ENCODE measurements at places on chromosomes 11 and 22.

GRCh38 chr11:72583177-72583553 is 91.1 kb downstream of the PDE2A start:
- DNase-seq: no peak

GRCh38 chr22:25122136-25122764 is 77.4 kb upstream of the CRYBB3 start:
- DNase-seq: no peak

- DNase-seq: no peak
Measured at GRCh38 chr11:75160220-75160757, 9.4 kb downstream of the SLCO2B1 start.

DNA sequence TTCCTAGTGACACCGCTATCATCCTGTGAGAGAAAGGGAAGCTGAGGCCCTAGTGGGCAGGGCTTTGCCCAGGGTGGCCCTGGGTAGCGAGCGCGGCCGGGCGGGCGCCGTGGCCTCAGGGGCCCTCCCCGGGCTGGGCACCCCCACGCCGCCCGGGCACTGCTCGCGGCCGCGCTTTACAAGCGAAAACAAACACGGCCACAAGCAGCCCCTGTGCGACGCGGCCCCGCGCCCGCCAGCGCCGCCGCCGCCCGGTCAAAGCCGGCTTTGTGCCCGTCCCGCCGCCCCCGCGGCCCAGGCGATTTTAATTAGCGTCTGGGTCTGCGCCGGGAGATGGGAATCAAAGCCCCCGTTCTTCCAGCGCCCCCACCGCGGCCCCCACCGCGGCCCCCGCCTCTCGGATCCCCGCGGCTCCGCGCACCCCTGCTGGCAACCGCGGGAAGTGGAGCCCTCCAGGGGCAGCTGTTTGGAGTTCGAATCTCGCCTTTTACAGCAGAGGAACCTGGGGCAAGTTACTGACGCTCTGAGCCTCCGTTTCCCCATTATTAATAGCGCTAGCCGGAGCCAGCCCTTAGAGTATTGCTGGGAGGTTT is 47.9 kb downstream of the CHRDL2 start:
- no peak for DNase-seq

DNA sequence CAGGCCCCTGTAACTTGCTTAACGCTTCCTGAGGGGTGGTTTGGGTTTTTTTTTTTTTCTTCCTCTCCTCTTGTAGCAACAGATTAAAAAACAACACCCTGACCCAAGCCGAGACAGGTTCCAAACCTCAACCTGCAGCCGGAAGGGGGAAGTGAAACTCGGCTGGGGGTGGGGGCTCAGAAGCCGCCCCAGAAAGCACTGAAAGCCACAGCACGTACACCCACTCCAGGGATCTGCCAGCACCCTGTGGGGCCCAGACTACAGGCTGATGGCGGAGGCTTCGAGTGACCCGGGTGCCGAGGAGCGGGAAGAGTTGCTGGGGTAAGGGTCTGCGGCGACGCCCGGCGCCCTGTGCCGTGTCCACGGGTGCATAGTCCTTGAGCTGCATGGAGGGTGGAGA is at the start of gene LSP1:
Gene LSP1 (plus strand): TSS at position 208 of the 400 bp plus-strand sequence. CDS start 61 bp downstream, at position 269.
- peak; percentile 65 for DNase-seq

GRCh38 chr11:57276971-57277675 is 40.1 kb upstream of the APLNR start:
- no peak for DNase-seq

DNA sequence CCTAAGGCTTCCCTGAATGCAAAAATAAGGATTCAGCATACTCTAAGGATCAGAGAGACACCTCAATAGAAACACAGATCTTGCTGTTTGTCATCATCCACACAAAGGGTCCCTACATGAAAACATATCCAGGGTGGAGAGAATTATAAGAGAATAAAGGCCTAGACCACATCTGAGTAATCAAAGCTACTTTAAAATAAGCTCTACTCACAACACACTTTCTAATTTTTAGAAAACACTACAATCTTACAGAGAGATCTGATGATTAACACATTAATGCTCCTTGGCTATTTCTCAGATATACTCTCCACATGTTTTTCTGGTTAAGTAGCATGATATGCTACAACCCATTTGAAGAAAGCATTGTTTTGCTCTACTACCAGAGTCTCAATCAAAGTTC is 108.2 kb downstream of the ETS1 start:
- no peak for DNase-seq

DNA sequence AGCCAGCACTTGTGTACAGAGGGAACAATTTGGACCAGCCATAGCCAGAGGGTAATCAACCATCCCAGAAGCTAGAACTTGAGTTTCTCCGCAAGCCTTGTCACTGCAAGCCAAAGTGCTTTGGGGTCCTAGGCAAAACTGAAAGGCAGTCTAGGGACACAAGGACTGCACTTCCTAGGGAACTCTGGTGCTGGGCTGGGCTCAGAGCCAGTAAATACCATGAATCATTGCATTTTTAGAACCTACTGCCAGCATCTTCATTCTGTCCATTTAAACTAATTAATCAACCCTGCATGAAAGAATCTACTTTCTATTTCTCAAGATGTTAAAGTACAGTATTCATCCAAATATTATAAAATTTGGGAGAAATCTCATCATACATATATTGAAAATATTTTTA is 20.0 kb downstream of the PATE3 start:
- DNase-seq: no peak

DNA sequence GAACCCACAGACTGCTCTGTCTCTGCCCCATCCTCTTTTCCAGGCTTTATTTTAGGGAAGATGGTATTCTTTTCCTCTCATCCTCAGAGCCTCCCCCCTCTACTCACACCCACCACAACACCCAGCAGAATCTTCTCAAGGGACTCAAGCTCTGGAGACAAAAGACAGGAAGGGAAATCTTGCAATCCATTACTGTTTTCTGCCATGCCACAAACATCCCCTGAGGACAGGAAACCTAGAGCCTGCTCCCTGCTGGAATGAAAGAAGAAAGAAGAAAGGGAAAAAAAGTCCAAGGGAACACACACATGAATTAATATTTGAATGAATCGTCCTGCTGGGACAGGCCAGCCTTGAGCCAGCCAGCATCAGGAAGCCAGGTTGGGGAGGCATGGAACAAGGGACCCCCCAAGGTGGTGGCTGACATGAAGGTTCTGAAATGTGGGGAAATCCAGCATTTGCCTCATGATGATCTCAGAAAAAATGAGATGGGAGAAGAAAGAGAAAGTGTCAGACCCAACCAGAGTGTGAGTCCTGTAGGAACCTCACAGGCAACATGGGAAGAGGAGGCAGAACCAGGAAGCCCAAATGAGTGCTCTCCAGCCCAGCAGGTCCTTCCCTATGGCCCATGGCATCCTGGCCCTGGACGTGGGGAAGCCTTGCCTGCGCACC is 34.0 kb downstream of the SLCO2B1 start:
- no peak for DNase-seq

DNA sequence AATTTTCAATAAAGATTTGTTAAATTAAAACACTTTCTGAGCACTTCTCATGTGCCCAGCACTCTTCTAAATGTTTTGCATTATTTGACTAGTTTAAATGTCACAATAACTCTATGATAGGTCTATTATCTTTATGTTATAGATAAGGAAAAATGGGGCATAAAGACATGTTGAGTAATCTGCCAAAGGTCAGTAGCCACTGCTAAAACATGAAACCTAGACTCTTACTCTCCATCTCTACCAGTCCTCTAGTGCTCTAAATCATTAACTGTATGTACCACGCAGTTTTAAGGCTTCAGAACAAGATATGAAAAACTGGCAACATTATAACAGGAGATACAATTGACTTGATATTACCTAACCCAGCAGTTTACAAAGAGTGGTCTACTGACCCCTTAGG is 6.9 kb downstream of the RAB6A start:
- no peak for DNase-seq

- DNase-seq: no peak
Measured at GRCh38 chr11:129035244-129035643, 92.6 kb upstream of the TP53AIP1 start.

- DNase-seq: no peak
Measured at GRCh38 chr11:89443361-89444322, 47.5 kb downstream of the NOX4 start.

DNA sequence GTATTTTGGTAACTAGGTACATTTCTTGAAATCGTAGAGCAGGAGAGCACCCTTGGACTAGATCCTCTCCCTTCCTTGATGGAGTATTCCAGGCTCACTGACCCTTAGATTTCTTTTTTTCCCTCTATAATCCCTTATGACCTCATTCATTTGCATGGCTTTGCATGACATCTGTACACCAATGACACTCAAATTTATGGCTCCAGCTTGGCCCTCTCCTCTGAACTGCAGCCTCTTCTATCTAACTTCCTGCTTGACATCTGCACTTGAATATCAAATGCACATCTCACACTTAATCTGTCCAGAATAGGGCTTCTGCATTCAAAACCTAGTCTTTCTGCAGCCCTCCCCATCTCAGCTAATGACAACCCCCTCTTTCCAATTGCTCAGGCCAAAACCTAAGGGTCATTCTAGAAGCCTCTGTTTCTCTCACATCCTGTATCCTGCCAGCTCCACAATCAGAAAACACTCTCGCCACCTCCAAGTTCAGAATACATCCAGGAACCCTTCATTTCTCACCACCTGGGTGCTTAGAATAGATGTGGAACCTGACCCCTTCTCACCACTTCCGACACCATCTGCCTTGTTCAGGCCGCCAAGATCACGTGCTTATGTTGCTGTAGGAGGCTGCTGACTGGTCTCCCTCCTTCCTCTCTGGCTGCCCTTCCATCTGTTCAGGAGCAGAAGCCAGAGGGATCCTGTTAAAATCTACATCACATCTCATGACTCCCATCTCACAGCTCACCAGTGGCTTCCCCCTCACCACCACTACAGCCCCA is 138.9 kb upstream of the MTNR1B start:
- no peak for DNase-seq

- no peak for DNase-seq
Measured at GRCh38 chr11:17368551-17368950, 17.0 kb downstream of the NCR3LG1 start.

- no peak for DNase-seq
Measured at GRCh38 chr11:1348146-1348795, 38.8 kb upstream of the TOLLIP start.

DNA sequence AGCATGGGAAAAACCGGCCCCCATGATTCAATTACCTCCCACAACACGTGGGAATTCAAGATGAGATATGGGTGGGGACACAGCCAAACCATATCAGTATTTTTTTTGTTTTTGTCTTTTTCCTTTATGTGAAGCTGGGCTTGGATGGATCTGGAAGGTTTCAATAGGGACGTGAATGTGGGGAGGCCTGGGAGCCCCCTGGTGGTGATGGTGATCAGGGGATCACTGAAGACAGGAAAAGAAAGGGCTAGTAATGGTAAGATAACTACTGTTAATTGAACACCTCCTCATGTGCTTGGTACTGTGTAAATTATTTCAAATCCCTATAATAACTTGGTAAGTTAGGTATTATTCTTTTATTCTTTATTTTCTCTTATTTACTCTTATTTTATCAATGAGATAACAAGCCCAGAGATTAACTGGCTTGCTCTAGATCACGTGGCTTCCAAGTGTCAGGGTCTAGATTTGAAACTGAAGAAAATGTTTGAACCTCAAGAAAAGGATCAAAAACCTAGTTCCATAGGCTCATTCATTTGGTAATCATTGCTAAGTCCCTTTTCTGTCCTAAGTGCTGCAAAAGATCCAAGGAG is 364.2 kb downstream of the TENM4 start:
- no peak for DNase-seq

Measured in activated naive CD8-positive, alpha-beta T cell treated with anti-CD3 and anti-CD28 coated beads, Interleukin-2, amount 50 U/mL, for 16 hours (primary cell).